ENCODE measurements at places on chromosomes 7 and 10.

GRCh38 chr10:59538623-59539022 lies 171.0 kb downstream of the SLC16A9 start:
- no peak for DNase-seq

DNA sequence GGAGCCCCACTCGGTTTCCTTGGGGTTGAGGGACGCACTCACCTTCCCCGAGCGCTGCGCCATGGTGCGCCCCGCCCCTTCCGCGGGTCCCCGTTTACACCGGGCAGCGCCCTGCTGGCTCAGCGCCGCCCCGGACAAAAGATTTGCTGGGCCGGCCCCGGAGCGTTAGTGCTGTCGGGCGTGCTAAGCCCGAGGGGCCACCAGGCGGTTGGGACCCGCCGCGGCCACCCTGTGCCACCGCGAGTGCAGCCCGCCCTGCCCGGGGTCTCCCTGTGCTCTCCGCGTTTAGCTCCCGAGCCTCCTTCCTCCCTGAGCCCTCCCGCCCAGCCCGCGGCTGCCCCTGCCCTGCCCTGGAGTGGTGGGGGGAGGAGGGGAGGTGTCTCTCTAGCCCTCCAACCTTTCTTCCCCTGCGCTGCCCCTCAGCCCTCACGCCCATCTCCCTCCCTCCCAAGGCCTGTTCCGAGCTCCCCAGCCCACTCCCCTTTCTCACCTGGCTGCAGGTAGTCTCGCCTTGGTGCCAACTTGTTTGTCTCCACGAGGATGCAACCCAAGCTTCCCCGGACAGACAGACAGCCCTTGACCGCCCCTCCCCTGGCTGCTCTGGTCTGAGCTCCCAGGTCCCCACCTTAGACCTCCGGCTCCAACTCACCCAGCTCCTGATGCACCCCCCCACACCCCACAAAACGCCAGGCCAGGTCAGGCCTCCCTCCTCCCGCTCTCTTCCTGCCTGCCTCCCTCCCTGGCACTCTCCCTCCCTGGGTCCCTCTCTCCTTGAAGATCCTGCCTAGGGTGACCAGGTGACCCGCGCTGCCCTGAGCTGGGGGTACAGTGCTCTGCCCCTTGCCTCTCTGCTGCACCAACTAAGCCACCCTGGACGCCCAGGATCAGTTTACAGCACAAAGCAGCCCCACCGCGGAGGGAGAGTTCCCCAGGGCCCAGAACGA lies at the start of gene CRYGN:
TSS of gene CRYGN (minus strand) at position 287 of the 944 bp plus-strand sequence. CDS start at position 63, 224 bp downstream.
- DNase-seq, result no peak

GRCh38 chr10:51951601-51952000 lies 252.2 kb upstream of the CSTF2T start:
- DNase-seq, result no peak

DNA sequence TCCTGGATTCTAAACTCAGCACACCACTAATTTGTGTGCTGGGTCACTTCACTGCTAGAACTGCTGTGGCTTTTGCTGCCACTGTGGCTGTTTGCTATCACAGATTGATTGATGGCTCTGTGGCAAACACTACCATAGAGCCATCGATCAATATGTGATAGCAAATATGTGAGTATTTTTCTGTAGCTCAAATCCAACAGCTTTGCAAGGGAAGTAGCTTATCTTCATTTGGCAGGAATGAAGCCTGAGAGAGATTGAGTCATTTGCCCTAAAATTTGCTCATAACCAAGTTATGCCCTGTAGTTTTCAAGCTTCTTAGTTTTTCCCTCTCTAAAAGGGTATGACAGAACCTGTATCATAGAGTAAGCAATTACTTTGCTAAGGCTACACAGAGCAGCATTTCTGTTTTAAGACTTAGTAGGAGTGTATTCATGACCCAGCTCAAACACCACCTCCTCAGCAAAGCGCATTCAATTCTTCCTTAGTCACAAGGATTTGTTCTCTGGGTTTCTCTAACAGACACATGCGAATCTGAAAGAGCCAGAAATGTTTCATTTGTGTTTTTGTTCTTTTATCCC lies 43.1 kb downstream of the MINPP1 start:
- no peak for DNase-seq

- no peak for DNase-seq
Measured at GRCh38 chr7:126698909-126699308, 553.8 kb downstream of the GRM8 start.

DNA sequence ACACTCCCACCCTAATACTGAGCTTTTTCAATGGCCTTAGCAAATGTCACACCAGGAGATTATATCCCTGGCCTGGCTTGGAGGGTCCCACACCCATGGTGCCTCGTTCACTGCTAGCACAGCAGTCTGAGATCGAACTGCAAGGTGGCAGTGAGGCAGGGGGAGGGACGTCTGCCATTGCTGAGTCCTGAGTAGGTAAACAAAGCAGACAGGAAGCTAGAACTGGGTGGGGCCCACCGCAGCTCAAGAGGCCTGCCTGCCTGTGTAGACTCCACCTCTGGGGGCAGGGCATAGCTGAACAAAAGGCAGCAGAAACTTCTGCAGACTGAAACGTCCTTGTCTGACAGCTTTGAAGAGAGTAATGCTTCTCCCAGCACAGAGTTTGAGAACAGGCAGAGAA lies 338.9 kb upstream of the MBL2 start:
- peak; percentile 19 for DNase-seq

GRCh38 chr10:30422981-30423654 lies 10.9 kb upstream of the MAP3K8 start:
- peak; percentile 74 for DNase-seq

- no peak for DNase-seq
Measured at GRCh38 chr10:127976286-127976685, 69.4 kb downstream of the PTPRE start.

DNA sequence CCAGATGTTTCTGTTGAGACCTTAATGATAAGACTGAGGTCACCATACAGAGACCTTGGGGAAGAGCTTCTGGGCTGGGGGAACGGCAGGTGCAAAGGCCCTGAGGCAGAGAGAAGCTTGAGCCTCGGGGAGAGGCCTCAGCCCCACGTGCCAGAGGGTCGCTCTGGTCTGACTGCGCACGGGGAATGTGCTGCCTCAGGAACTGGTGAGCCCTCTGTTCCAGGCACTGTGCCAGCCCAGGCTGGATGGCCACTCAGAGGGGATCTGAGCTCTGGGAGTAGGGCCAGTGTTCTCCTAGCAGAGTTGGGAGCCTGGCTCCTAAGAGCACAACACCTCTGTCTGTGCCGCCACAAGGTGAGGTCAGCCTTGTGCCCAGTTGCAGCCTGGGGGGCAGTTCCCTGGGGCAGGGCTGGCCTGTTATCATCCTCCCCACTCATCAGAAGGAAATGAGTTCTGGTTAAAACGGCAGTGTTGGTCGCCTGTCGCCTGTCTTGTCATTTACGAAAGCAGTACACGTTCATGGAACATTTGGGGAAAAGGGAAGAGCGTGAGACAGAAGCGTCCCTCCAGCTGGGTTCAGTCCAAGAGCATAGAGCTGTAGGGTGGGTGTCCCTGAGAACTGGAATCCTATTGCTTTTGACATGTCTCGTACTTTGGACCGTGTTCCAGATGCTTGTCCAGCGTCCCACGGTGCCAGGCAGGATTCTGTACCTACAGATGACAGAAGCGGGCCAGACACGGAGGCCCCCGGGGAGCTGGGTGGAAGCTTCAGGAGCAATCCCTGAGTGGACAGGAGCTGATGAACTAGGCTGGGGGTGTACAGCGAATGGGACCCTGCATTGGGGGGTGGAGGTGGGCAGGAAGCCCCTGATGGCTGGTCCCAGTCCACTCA lies 4.3 kb downstream of the TTYH3 start:
- no peak for DNase-seq

All from NAMALWA (cell line).